ENCODE measurements at places on chromosomes 16 and 17.

DNA sequence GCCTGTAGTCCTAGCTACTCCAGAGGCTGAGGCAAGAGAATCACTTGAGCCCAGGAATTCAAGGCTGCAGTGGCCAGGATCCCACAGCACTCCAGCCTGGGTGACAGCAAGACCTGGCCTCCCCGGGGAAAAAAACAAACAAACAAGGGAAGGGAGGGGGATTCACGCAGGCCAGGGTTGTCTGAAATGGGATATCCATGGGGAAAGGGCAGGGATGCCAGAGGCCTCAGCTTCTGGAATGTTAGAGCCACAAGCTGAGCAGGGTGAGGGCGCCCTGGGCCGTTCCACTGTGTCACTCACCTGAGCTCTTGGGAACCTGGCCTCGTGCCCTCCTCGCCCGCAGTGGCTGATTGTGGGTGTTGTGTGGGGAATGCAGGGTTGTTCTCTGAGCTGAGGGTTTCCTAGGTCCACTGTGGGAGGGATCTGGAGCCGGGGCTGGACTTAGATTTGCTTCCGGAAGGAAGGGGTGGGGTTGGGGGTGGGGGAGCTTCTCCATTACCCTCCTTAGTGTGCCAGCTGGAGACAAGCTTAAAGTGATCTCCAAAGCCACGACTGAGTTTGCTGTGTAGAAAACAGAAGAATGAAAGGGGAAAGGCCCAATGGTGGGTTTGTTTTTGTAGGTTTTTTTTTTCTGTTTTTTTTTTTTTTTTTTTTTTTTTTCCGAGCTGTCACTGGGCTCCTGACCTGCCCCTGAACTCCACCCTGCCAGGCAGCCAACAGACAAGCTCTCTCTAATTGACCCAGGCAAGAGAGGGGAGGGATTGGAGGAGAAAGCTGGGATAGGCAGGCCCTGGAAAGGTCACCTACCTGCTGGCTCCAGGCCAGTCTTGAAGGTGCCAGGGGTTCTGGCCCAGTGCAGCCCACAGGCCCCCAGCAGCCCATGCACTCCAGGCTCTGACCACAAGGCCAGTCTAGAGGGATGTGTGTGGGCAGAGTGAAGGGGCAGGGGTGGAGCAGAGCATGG, at the start of gene SULT1A1:
SULT1A1 (minus strand) TSS at position 414 of the 964 bp plus-strand sequence. CDS start 1,189 bp downstream, outside the sequence.
- DNase-seq, result no peak

DNA sequence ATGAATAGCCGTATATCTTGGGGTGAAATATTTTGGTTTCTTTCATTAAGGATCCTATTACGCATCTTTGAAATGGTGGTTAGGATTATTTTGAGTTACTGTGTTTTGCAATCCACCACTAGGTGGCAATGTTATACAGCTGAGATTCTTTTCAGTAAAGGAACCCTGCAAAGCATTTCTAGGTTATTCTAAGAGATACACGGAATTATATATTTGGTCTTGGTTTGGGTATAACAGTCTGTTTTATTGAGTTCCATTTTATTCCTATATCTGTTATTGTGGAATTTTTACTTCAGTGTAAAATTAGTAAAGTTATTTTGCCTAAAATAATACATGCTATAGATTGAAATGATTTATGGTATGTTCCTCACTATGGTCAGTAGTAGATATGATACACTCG, 62.9 kb upstream of the CPHXL start:
- no peak for DNase-seq

DNA sequence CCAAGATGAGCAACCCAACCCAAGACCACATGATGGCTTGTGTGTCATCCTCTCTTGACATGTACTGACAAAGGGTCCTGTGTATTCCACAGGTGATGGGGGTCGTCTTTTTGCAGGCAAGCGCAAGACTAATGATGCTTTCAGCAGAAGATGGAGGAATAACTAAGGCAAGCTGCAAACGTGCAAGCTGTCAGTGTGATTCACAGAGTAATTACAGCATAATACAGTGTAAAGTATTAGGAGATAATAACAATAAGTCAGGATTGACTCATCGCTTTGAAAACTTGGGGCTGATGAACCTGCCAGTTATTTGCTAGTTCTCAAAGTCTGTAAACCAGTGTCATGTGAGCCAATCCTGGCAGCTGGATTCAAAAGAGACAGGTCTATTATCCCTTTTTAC, 41.6 kb upstream of the ASIC2 start:
- DNase-seq, result no peak

GRCh38 chr16:88477631-88478519, 24.8 kb downstream of the ZFPM1 start:
- no peak for DNase-seq

GRCh38 chr16:84896847-84897246, 77.1 kb downstream of the CRISPLD2 start:
- no peak for DNase-seq

GRCh38 chr16:23896832-23897821, 61.3 kb downstream of the PRKCB start:
- DNase-seq, result no peak

DNA sequence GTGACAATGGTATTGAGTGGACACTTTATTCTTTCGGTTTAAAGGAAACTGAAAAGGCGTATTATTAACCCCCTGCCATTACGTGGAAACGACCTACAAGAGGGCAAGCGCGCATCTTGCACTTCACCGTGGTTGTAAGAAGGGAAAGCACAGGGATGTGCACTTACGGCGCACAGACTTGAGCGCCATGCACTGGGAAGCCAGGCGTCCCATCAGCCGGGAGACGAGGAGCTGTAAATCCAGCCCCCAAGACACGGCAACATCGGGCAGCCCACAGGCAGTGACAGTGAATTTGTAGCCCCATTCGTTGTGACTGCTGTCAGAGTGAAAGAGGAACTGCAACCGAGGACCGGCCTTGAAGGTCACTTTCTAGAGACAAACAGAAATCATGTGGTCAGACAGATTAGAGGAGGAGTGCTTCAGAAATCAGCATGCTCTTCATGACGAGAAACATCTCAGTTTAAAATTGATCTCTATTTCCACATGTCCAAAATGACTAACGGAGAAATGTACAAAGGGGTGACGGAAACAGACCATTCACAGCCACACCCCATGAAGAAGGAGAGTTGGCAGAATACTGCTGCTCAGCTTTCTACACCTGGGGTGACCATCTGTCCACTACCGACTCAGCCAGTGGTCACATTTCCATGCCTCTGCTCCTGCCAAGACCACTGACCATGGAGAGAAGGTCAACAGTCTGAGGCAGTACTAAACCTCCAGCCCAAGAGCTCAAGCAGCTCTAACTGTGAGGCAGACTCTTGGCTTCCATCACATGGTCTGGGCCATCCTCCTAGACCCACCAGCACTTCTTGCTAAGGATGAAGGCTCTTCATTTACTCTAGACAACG, 68.6 kb downstream of the ZZEF1 start:
- no peak for DNase-seq

DNA sequence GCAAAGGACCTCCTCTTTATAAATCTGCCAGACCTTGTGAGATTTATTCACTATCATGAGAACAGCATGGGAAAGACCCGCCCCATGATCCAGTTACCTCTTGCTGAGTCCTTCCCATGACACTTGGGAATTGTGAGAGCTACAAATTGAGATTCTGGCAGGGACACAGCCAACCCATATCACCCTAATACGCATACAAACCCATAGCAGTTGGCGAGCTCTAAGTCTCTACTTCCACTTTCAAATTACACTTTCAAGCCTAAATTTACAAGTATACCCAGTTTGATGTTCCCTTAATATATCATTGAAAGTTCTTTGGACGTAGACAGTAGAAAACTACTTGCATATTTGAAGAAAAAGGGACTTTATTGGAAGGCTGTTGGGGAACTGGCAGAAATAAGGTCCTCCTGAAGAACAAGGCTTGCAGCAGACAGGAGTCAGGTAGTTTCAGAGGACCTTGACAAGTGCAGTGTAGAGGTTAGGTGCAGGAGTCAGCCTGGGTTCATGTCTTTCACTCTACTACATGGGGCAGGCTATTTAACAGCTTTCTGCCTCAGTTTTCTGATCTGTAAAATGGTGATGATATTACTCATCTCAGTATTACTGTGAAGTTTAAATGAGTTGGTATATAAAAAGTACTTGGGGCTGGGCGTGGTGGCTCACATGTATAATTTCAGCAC, 107.9 kb upstream of the EEF2KMT start:
- DNase-seq, result no peak

GRCh38 chr16:72226136-72226535, 54.2 kb upstream of the PMFBP1 start:
- DNase-seq, result no peak

- DNase-seq, result no peak
Measured at GRCh38 chr17:49585422-49586027, 9.9 kb downstream of the NXPH3 start.

DNA sequence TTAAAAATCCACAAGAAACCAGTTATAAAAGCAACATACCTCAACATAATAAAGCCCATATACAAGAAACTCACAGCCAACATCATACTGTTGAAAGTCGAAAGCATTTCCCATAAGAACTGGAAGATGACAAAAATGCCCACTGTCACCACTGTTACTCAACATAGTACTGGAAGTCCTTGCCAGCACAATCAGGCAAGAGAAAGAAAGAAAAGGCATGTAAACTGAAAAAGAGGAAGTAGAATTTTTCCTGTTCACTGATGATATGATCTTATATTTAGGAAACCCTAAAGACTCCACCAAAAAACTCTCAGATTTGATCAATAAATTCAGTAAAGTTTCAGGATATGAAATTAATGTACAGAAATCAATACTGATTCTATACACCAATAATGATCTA, 45.1 kb downstream of the AHSP start:
- no peak for DNase-seq

GRCh38 chr17:4342535-4342934, 23.9 kb downstream of the UBE2G1 start:
- no peak for DNase-seq

DNA sequence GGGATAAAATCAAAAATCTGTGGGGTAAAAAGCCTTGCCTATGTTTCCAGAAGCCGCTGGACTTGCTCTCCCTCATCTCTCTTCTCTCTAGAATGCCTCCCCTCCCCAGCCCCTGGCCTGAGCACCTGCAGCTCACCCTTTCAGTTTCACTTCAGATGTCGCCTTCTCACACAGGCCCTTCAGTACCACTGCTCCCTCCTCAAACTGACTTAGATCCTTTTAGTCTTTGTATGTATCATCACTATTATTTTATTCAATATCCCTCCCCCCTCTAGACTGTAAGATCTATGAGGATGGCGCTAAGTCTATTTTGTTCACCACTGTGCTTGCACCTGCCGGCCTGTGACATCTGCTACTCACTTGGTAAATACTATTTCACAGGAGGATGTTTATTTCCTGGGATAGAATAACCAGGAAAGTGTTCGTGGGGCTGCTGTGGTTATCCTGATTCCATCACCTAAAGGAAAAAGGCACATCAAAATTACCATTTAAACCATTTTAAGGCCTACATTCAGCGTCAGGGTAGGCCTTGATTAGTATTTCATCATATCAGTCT, 122.3 kb downstream of the MRTFB start:
- no peak for DNase-seq

- DNase-seq, result no peak
Measured at GRCh38 chr17:77451894-77452852, 311.4 kb downstream of the SEC14L1 start.

DNA sequence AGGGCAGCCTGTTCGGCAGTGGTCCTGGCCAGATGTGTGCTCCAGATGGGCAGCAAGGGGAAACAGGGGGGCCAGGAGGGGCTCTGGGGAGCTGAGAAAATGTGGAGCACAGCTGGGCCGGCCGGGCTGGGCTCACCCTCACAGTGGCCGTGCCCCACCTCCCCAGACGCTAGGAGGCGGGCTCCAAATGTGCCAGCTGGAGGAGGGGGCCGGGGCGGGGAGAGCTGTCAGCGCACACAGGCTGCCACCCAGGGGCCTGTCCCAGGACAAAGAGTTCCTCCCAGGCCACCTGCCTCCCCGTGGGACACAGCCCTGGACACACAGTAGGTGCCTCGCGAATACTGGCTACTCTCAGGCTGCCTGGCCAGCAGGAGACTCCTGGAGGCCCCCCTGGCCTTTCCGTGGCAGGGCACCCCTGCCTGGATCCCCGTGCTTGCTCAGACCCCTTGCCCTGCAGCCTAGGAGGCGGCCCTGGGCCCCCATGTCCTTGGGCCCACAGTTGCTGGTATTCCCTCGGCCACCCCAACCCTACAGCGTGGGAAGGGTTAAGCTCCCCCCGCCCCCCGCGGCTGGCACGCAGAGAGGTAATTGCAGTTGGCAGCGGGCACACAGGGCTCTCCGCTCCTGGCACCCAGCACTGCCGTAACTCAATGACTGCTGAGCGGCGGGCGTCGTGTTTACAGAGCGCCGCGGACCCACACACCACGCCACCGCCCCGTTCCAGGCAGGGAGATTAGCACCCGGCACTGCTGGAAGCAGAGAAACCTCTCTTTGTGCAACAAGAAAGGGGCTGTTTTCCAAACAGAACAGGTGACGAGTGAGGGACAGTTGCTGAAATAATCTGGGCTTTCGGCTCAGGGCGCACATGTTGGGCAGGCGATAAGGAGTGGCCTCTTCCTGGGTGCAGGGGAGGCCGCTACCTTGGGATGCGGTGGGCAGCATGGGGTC, 32.2 kb downstream of the BAHCC1 start:
- no peak for DNase-seq

DNA sequence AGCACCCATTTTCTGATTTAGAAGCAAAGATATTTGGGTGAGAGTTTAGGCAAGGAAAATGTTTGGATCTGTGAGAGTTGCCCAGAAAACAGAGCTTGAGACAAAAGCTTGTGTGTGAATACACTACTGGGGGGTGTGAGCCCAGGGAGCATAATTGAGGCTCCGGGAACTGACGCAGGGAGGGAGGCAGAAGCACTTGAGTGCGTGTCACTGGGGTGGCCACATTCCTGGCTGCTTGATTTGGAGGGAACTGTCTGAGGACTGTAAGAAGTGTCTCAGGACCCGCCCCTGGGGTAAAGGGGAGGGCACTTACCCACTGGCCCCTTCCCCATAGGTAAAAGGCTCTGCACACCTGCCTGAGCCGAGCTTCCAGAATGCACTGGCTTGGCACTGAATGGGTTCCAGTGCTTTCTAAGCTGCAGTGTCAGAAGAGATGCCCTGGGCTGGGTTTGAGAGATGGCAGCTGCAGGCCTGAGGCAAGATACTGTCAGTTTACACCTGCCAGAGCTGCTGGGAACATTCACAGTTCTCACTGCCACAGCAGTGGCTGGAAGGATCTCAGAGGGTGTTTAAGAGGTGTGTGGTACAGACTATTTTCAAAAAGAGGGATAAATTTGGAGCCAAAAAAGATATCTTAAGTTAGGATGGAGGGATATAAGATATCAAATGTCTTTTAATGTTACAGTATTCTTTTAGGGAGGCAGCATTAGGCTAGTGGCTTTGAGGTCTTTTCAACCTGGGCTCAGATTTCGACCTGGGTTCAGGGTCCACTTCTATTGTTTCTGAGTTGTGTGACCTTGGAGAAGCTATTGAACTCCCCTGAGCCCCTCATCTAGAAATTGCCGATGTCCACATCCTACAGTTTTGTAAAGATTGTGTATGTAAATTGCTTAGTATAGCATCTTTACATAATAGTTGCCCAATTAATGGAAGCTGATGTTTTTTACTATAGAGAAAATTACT, 6.9 kb upstream of the TEX2 start:
- no peak for DNase-seq
